ENCODE measurements at places on chromosomes 2 and 18. TPM values are rescaled to one million over a fixed set of nuclear protein-coding genes. Genes with fewer than 3 reads are reported as not detected.

DNA sequence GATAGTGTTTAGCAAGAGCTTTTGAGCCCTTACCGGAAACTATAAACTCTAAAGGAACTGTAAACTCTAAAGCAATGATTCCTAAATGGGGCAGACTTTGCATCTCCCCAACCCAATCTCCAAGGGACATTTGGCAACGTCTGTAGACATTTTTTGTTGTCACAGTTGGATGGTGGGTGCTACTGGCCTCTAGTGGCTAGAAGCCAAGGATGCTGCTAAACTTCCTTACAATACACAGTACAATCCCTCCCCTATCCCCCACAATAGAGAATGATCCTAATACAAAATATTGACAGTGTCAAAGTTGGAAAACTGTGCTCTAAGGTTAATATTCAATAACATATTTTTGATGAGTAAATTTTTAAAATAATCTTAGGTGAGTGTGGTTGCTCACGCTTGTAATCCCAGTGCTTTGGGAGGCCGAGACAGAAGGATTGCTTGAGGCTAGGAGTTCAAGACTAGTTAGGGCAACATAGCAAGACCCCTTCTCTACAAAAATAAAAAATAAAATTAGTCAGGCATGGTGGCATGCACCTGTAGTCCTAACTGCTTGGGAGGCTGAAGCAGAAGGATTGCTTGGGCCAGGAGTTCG lies 66.7 kb downstream of the PTPN4 start:
- H3K27me3 ChIP-seq = no peaks in the 10 kb centered on the region
- H3K4me1 ChIP-seq = peaks cover 2% of the 10 kb centered on the region
- DNase-seq = no peak
- H3K27ac ChIP-seq = no peak overlapping the region

- H3K27ac ChIP-seq = no peak overlapping the region
- H3K4me1 ChIP-seq = no peaks in the 10 kb centered on the region
- H3K4me3 ChIP-seq = no peak overlapping the region
- no peaks in the 10 kb centered on the region for H3K27me3 ChIP-seq
These were observed 179.5 kb upstream of the TWIST2 start for GRCh38 chr2:238668426-238668825.

GRCh38 chr2:227006189-227006897 lies 157.7 kb downstream of the COL4A4 start:
- no peak overlapping the region for H3K27ac ChIP-seq
- H3K36me3 ChIP-seq = no peaks in the 10 kb centered on the region
- no peaks in the 10 kb centered on the region for H3K27me3 ChIP-seq

GRCh38 chr2:6948677-6949351 lies 31.6 kb downstream of the RNF144A start:
- DNase-seq = no peak
- H3K4me3 ChIP-seq = no peak overlapping the region
- H3K27me3 ChIP-seq = no peaks in the 10 kb centered on the region

CIDEA gene
- total RNA-seq = not detected

SKA1 gene
- not detected for total RNA-seq

NLRC4 gene
- 0.81 TPM for total RNA-seq

NT5DC4 gene
- not detected for total RNA-seq

ARL4C gene
- total RNA-seq = 22.9 TPM

RAX gene
- total RNA-seq = not detected

FBXO15 gene
- total RNA-seq = 1.8 TPM

G6PC2 gene
- not detected for total RNA-seq

LHCGR gene
- not detected for total RNA-seq
